ENCODE measurements at places on chromosomes 4 and X.
A peak's percentile ranks its signal among the peaks of the same experiment; 100 is the strongest.

DNA sequence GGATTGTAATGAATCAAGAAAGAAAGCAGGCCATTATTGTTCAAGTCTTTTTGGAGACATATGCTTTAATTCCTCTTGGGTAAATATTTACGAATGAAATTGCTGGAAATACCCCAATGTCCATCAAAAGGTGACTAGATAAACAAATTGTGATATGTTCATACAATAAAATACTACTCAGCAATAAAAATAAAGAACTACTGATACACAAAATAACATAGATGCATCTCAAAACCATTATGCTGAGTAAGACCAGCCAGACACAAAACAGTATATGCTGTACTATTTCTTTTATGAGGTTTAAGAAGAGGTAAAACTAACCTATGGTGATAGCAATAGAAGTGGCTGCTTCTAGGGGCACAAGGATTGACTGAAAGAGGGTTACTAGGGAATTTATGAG, 28.8 kb upstream of the JADE1 start:
- no peak for DNase-seq

GRCh38 chr4:89137231-89137630, 25.9 kb downstream of the TIGD2 start:
- no peak for DNase-seq

- DNase-seq: no peak
Observed at GRCh38 chr4:36476135-36476534, 194.7 kb downstream of the DTHD1 start.

- no peak for DNase-seq
Observed at GRCh38 chr4:68152411-68152810, 22.7 kb upstream of the TMPRSS11F start.

DNA sequence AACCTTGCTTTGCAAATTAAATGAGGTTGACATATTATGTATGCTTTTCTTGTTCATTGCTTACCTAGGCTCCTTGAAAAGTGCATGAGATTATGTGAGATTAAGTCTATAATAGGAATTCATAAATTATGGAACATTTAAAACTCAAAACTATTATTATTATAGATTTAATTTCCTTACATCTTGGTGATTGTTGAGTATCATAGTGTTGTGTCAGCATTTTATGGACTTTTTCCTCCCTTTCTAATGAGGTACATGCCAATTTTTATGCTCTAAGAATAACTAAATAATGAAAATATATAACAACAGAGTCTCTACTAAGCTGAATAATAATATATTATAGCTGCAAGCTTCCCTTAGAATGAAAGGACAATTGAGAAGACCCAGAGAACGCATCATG, 848.8 kb upstream of the AADAT start:
- DNase-seq: no peak

- no peak for DNase-seq
Observed at GRCh38 chrX:153019166-153019565, 25.2 kb upstream of the PNMA5 start.

GRCh38 chr4:33160126-33160525, 2440.0 kb downstream of the PCDH7 start:
- no peak for DNase-seq

DNA sequence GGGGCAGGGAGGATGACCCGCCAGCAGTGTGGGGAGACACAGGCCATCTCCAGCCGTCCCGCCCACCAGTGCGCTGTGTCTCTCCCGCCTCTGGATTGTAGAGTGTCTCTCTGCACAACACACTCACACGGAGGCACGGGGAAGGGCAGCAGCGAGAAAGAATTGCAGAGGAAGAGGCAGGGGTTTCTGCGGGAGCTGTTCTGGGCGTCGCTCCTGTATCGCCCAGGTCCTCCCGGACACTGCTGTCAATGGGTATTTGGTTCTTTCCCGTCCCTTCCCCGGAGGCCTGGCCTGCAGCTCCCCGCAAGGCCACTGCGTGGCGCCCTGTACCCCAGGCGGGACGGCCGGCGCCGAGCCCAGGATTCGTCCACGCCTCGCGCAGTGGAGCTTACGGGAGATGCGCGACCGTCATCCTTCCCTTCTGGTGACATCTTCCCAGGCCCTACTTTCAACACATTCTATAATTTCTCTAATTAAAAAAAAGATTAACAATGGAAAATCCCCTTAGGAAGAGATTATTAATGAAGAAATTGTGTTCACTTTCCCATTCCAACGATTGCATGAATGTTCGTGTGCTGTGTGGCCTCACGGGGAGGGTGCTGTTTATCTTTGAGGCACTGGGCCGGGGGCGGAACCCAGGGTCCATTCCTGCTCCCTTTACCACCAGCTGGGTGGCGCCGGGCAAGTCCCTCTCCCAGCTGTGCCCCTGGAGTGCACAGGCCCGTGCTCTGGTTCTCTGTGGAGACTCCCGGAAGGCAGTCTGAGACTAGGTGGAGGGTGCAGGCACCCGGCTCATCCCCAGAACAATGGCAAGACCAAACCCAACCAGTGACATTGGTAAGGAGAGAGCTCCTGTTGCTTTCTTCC, 95.7 kb downstream of the CPZ start:
- DNase-seq: no peak

DNA sequence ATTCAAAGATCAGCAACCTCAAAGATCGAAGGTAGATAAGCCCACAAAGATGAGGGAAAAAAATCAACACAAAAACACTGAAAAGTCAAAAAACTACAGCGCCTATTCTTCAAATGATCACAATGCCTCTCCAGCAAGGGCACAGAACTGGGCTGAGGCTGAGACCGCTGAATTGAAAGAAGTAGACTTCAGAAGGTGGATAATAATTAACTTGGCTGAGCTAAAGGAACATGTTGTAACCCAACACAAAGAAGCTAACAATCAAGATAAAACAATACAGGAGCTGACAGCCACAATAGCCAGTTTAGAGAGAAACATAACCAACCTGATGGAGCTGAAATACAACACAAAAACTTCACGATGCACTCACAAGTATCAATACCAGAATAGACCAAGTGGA, 231.1 kb downstream of the STPG2 start:
- DNase-seq: no peak

- DNase-seq: no peak
Observed at GRCh38 chr4:151807220-151807619, 46.4 kb upstream of the GATB start.

DNA sequence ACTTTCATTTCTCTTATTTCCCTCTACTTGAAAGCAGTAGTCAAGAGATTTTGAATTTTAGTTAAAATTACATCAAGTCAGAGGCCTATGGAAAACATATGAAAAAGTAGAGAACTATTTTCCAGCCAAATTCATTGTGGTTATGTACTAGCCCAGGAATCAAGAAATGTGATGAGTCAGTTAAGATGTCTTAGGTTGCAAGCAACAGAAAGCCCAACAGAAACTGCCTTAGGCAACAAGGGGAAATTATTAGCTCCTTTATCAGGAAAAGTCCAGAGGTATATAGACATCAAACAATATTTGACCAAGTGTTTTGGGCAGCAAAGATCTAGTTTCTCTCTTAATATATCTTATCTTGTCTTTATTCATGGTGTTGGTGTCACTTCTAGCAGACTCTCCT, 37.8 kb upstream of the FRMD7 start:
- no peak for DNase-seq

DNA sequence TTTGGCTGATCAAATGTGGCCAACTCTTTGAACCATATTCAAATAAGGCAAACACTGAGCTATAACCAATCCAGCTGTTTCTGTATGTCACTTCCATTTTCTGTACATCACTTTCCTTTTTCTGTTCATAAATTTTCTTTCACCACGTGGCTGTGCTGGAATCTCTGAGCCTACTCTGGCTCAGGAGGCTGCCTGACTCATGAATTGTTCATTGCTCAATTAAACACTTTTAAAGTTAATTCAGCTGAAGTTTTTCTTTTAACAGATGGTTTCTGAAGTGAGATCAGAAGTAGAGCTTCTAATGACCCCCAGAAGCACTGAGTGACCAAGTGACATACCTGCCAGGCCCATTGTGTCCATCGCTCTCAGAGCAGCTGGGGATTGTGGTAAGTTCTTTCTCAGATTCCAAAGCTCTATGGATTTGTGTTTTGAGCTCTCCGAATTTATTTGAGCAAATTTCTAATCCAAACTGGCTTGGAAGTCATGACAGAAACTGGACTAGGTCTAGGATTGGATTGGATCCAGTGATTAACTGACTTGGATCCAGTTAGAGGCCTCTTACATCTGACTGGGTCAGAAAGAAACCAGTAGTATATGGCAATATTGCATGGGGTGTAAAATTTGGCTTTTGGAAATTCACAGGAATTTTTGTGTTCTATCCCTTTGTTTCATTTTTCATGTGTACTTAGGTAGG, 121.2 kb upstream of the BANK1 start:
- no peak for DNase-seq

DNA sequence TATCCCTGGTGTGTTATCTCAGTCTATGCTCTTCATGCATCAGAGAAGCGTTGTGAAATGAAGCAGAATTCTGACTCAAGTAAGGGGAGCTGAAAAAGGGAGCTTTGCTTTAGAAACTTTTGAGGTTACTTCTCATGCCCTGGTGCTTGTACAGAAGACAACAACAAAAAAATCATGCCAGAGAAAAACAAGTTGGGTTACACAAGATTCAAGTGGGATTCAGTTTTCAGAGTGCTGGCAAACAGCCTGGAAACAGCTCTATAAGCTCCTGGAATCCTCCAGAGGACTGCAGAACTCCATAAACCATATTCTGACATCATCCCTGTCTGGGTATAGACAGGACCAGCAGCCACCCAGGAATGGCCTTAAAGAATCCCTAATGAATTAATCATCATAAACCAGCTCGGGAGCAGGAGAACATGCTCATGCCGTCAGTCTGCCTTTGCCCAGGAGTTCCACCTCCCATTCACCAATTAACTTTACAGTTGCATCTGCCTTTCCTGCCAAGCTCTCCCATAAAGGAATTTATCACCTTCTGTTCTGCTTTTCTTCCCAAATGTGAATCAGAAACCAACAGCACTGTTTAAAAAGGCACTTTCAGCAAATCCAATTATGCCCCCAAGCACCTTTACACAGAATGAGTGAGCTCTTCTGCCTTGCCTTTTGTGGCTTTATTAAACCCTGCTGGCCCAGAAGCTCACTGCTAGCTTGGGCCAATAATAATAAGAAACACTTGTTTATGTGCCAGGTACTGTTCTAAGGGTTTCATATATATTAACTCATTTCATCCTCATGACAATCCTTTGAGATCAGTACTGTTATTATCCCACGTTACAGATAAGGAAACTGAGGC, 54.5 kb upstream of the FBXW7 start:
- DNase-seq: no peak

DNA sequence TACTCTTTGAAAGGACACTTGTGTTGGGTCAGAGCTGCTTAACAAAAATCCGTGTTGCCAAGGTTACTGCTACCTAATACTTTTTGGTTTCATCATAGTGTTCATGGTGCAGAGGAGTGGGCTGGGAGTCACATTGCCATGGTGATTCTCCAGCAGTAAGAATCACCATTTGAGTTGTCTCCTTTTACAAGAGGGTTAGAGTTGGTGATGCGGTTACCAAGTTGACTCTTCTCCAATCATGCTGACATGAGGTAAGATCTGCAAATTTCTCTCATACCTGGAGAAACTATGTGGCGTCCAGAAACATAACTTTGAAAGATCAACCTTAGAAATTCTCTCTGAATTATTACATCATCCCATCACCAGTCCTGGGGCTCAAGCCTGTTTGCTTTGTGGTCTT, 242.9 kb upstream of the CNKSR2 start:
- DNase-seq: no peak

DNA sequence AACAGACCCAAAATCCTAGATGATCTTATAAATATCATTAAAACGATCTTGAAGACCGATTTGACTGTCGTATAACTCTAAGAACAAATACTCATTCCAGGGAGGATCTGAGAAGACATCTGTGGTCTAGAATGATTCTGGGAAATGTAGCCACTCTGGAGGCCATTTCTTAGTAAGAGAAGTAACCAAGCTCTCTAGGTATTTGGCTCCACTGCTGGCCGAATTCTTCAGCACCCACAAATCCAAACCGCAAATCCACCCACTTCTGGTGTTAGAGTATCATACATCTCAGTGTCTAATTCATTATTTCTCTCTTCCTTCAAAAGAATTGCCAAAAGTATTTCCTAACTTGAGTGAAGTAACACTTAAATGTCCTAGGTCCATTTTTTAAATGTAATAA, 23.9 kb downstream of the KLHL5 start:
- DNase-seq: no peak

GRCh38 chr4:75511841-75512240, 2.4 kb downstream of the RCHY1 start:
- no peak for DNase-seq

GRCh38 chr4:72888331-72888730, 181.2 kb downstream of the COX18 start:
- no peak for DNase-seq

DNA sequence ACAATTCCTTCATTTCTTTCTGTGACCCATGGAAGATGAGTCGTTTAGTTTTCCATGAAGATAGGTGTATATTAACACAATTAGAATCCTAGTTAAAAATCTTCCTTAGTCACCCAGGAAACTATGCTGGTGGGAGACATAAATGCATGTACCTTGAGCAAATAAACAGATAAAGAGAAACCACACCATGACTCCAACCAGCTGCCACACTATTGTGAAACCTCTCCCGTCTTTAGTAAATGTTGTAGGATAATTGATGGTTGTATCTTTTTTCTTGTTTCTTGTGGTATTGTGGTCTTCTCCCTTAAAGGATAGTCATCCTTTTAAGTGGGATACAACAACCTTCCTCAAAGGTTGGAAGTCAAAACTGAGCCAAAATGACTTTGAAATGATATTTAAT, 103.8 kb upstream of the LEF1 start:
- no peak for DNase-seq

GRCh38 chr4:186030399-186030775, 38.6 kb upstream of the TLR3 start:
- DNase-seq: no peak

DNA sequence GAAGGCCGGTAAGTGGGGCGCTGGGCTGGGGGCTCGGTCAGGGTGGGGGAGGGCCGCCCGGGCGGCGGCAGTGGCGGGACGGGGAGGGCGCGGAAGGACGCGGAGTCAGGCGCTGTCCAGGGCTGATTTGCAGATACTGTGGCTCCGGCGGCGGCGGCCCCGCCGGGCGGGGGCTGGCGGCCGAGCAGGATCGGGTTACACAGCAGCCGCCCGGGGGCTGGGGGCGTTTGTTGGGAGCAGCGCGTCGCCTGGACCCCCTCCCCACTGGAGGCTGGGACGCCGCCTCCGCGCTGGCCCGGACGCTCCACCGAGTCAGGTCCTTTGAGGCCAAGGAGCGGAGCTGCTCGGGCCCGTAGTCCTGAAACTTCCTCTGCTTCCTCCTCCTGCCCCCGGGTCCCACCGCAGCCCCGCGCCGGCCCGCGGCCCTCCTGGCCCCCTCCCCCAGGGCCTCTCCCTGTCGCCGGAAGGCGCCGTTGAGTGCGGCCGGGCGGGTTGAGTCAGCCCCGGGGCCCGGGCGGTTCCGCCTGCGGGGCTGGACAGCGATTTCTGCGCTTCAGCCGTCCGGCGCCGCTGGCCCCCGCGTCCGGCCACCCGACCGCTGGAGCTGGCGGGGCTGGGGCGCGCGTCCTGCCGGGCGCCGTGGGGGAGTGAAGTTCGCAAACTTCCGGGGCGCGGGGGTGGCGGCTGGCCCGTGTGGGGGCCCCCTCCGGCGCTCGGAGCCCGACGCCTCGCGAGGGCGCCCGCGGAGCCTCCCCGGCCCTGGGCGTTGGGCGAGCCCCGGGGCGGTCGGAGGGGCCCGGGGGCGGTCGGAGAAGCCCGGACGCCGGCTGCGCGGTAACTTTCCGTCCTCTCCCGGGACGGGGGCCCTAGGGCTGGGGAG, 746 bp downstream of the REST start:
- DNase-seq: peak; percentile 72

GRCh38 chr4:147799986-147800555, 68.2 kb downstream of the ARHGAP10 start:
- DNase-seq: peak; percentile 78

GRCh38 chr4:57122959-57123358, 12.8 kb upstream of the IGFBP7 start:
- no peak for DNase-seq

Measured in central memory CD4-positive, alpha-beta T cell (primary cell).